ENCODE measurements at places on chromosomes 2 and 18.

DNA sequence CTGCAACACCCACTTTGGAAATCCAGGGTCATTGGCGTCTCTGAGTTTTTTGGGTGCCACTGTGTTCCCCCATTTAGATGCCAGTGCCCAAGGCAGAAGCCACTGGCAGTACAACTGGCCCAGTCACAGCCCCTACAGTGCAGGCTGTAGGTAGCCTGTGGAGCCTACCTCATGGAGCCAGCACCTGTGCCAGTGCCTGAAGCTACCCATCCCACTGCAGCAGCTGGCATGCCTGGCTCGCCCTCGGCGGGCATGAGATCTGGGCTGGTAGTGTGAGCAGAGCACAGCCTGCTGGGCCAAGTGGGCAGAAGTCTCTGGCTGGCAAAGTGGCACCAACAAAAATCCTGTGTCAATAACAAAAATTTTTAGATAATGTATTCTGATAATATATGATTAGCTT is 1111.4 kb upstream of the NXPH2 start:
- DNase-seq: no peak

DNA sequence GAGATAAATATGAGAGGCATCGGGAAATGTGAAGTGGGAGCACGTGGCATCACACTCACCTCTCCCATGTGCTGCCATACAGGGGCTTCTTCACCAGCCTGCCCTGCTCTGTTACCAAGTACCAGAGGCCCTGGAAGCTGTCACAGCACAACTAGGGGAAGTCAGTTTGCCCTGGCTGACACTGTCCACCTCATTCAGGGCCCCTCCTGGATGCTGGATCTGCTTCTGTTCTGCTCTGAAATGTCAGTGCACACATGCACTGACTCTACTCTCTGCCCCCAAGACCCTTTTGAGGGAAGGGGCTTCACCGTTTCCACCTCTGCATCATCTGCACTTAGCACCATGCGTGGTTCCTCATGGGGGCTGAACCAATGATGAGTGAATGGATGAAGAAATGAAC is 311.1 kb downstream of the EN1 start:
- DNase-seq: no peak

DNA sequence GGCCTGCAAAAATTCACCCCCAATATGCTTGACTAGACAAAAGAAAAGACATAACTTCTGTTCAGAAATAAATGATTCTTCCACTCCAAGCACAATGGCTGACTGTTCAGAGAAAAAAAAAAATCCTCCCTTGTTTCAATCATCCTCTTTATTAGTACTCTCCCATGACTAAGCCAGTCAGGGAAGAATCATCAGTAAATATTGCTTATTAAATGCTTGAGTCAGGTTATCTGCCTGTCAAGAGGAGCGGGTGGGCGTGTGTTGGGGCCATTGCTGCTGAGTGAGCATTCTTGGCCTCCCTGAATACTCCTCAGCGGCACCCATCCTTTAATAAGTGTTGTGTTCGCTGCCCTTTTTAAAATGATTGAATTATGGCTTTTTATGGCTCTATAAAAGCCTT is 1334.8 kb upstream of the CELF4 start:
- DNase-seq: no peak

- DNase-seq: no peak
Measured at GRCh38 chr18:3074087-3074486, 61.1 kb upstream of the LPIN2 start.

GRCh38 chr2:68833162-68833561 is 38.0 kb downstream of the BMP10 start:
- no peak for DNase-seq

GRCh38 chr2:40450796-40451430 is 977 bp downstream of the SLC8A1 start:
- no peak for DNase-seq

GRCh38 chr2:23383100-23383499 is 1.9 kb upstream of the KLHL29 start:
- no peak for DNase-seq

DNA sequence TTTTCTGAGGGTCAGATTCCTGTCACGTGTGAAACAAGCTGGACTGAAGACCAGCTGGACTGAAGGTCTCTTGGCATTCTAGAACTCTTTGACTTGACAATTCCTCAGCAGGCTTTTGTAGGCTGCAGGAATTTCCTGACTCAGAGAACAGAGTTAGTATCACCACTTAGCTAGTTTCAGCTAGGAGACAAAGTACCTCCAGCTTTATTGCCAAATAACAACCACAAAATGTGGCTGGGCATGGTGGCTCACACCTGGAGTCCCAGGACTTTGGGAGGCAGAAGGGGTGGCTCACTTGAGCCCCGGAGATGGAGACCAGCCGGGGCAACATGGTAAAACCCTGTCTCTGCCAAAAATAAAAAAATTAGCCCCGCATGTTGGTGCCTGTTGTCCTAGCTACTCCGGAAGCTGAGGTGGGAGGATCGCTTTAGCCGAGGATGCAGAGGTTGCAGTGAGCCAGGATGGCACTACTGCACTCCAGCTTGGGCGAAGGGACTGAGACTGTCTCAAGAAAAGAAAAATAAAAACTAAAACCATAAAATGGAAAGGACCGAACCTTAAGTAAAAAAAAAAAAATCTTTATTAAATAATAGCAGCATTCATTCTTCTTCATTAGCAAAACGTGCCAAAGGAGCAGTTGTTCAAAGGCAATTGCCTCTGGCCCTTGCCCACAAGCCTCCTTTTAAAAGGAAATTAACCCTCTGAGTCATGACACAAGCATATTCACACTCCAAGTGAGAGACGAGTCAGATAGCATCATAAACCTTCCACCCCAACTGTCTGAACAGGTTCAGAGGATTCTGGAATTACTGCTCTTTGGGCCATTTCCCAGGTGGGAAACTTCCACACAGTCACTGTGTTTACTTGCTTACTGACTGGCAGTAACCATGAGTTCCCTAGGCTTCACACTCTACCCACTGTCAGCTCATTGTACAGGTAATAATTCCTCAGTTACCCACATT is 88.9 kb downstream of the MYL12B start:
- no peak for DNase-seq

- DNase-seq: no peak
Measured at GRCh38 chr18:23238152-23238531, 102.9 kb downstream of the CABLES1 start.

GRCh38 chr2:206276169-206276942 is 1.9 kb downstream of the ZDBF2 start:
- no peak for DNase-seq

DNA sequence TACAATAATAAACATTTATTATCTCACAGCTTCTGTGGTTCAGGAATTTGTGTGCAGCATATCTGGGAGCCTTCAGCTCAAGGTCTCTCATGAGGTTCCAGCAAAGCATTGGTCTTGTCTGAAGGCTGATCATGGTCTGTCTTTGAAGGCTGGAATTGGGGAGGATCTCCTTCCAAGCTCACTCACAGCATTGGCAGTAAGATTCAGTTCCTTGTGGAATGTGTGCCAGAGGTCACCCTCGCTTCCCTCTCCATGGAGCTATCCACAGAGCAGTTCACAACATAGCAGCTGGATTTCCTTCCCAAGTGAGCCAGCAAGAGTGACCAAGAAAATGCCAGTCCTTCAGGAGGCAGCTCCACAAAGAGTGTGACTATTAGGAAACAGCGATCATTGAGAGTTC is 202.2 kb upstream of the ST6GAL2 start:
- no peak for DNase-seq

GRCh38 chr18:63141778-63142176 is 177.8 kb downstream of the BCL2 start:
- no peak for DNase-seq

GRCh38 chr2:228628682-228629081 is 447.2 kb upstream of the SPHKAP start:
- no peak for DNase-seq

DNA sequence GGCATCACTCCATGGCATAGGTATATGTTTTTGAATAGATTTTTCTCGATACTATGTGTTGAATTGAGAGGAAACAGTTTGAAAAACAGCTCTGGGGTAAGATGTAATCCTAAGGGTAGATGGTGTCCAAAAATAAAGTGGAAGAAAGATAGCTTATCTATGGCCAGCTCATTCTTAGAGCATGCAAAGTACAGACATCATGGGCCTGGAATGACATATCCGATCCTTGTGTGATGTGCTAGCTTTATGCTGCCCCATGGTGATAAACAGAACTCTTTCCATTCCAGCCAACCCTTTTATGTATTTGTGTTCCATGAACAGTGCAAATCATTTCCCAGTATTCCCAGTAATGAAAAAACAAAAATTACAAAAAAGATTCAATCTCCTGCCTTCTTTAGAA is 390.2 kb upstream of the NXPH2 start:
- no peak for DNase-seq

DNA sequence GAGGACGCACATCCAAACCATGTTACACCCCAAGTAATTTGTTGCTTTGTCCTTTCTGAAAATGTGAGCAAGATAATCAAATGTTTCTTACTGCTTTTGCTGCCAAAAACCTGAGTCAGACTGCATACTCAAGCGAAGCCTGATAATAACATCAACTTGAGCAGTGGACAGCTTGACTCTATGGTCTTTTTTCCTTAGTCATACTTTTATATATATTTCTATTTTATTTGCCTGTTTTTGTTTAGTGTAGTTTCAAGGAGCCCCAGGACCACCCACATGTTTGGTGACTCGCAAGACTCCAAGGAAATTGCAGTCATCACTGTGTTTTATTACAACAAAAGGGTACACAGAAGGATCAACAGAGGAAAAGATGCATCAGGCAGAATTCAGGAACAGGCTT is 688.4 kb upstream of the PIK3C3 start:
- no peak for DNase-seq

GRCh38 chr2:143480601-143481236 is 351.5 kb downstream of the ARHGAP15 start:
- no peak for DNase-seq

DNA sequence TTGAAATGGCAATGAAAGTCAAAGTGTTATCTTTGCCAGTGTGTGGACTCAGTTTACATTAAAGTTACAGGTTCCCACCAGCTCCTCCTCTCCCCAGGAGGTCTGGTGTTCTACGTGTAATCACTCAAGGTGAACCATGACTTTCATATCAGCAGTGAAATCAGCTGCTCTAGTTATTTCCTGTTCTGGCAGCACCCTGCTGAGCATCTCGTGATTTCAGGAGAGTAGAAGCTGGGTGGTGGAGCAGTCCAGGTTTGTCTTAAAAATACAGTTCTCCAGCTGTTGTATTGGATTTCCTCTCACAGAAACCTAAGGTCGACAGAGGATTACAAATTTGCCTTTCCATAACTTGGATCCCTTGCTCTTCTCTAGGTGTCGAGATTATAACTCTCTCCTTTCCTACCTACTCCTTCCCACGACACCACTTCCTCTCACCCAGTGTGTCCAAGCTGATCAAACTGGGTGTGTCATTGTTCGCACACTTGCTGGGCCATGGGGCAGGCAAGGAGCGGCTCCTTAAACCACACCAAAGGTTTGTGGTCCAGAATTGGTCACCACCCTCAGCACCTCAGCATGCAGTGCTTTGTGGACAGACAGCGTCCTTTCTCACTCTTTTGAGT is 13.0 kb upstream of the ARHGAP25 start:
- no peak for DNase-seq

- no peak for DNase-seq
Measured at GRCh38 chr2:66122516-66122915, 312.4 kb upstream of the MEIS1 start.

DNA sequence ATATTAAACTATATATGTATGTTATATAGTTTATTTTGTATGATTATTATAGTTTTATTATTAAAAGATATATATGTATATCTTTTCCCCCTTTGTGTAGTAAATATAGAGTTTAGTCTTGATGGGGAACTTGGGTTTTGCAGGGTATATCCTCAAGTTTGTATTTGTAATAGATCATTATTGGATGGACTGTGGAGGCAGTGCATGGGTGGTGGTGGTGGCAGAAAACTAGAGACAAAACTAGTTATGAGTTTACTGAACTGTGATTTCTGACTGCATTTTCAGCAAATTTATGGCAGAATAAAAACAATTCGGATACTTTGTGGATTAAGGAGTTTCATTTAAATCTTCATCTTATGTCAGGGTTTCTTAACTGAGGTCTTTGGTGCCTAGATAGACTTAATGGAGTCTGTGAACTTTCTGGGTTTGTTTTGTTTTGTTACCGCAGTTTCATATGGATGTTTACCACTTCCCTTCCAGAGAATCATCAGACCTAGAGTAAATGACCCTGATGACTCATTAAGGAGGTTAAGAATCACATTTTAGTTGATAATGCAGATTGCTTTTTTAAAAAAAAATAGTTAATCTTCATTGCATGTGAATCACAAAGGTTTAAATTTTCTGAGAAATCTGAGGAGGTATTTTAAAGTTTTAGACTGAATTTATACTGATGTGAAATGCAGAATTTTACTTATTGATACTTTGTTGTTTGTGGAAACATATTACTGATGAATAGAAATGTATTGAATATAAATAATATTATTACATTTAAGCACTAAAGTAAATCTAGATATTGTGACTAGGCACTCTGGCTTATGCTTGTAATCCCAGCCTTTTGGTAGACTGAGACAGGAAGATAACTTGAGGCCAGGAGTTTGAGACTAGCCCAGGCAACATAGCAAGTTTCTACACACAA is 14.5 kb downstream of the EPC2 start:
- no peak for DNase-seq

DNA sequence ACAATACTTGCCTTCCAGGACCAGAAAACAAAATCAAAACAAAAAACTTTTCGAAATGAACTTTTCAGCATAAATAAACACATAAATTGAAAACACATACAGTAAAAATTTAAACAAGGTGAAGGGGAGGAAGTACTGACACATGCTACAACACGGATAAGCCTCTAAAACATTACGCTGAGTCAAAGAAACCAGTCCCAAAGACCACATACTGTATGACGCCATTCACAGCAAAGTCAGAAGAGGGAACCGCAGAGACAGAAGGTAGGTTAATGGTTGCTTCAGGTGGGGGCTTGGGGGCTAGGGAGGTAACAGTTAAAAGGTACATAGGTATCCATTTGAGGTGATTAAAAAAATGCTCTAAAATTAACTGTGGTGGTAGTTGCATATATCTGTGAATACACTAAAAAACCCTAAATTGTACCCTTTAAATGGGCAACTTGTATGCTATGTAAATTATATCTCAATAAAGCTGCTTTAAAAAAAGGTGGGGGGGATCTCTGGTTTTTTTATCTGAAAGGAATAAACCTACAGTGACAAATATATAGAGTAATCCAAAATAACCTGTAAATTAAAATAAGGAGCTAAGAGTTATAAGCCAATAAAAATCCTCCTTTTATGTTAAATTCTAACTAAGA is 7.1 kb downstream of the COX7A2L start:
- no peak for DNase-seq

- no peak for DNase-seq
Measured at GRCh38 chr18:24995056-24995455, 356.9 kb downstream of the ZNF521 start.

- no peak for DNase-seq
Measured at GRCh38 chr2:161905389-161906046, 168.5 kb downstream of the DPP4 start.

All from activated T-helper 9 cell treated with anti-CD3 and anti-CD28 coated beads, Interleukin-2, amount 50 U/mL, for 16 hours (primary cell).